ENCODE measurements at places on chromosomes 3 and 15.

GRCh38 chr3:16928386-16929132, 43.8 kb downstream of the PLCL2 start:
- H3K36me3 ChIP-seq, result peaks cover 29% of the 10 kb centered on the region
- no peak overlapping the region for H3K4me3 ChIP-seq
- no peak overlapping the region for H3K27ac ChIP-seq

GRCh38 chr3:46349484-46350261, 4.2 kb upstream of the CCR2 start:
- peaks cover 48% of the 10 kb centered on the region for H3K4me1 ChIP-seq
- no peak for DNase-seq
- peaks cover 4% of the 10 kb centered on the region for H3K27me3 ChIP-seq

- H3K27me3 ChIP-seq, result no peaks in the 10 kb centered on the region
- DNase-seq, result no peak
- no peak overlapping the region for H3K4me3 ChIP-seq
- H3K27ac ChIP-seq, result peak overlapping the region; percentile 85
- H3K4me1 ChIP-seq, result peaks cover 52% of the 10 kb centered on the region
Measured at GRCh38 chr15:69712991-69713390, 260.4 kb downstream of the RPLP1 start.

DNA sequence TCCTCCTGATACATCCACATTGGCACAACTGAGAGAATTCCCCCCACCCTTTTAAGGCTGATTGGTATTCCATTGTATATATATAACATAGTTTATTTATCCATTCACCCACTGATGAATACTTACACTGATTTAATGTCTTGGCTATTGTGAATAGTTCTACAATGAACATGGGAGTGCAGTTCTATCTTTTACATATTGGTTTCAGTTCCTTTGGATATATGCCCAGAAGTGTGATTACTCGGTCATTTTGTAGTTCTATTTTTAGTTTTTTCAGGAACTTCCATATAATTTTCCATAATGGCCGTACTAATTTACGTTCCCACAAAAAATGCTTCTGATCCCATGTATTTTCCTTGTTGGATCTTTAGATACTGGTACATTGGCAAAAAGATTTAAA, 135.3 kb downstream of the FMN1 start:
- no peak for DNase-seq
- no peak overlapping the region for H3K27ac ChIP-seq

- no peaks in the 10 kb centered on the region for H3K27me3 ChIP-seq
- H3K36me3 ChIP-seq, result peaks cover 4% of the 10 kb centered on the region
- H3K27ac ChIP-seq, result no peak overlapping the region
- no peak for DNase-seq
Measured at GRCh38 chr3:20316238-20316637, 130.2 kb upstream of the SGO1 start.

- H3K4me1 ChIP-seq, result peaks cover 19% of the 10 kb centered on the region
- peak overlapping the region; percentile 23 for H3K4me3 ChIP-seq
- peak; percentile 61 for DNase-seq
- H3K27ac ChIP-seq, result peak overlapping the region; percentile 6
- H3K36me3 ChIP-seq, result no peaks in the 10 kb centered on the region
Measured at GRCh38 chr3:24678421-24678865, 183.8 kb upstream of the THRB start.

DNA sequence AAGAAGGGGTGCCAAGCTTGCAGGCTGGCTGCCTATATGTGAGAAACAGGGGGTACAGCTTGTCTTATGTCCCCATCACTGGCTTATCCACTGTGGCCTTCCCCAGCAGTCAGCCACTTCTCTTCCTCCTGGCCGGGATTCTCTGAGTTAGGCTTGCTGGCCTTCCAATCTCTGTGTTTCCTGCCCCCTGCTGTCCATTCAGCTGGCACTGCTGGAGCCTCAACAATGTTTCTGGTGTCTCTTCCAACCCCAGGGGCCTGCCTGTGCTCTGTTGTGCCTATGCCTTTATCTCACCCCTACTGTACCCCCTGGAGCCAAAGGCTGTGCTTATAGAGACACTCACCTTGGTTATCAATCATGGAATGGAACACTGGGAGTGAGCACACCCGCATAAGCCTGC, 36.5 kb downstream of the ANAPC13 start:
- DNase-seq, result no peak
- H3K36me3 ChIP-seq, result no peaks in the 10 kb centered on the region
- no peak overlapping the region for H3K4me3 ChIP-seq
- no peaks in the 10 kb centered on the region for H3K4me1 ChIP-seq
- H3K27me3 ChIP-seq, result peaks cover 14% of the 10 kb centered on the region

- no peak for DNase-seq
- peaks cover 4% of the 10 kb centered on the region for H3K36me3 ChIP-seq
- H3K4me3 ChIP-seq, result no peak overlapping the region
- H3K4me1 ChIP-seq, result no peaks in the 10 kb centered on the region
Measured at GRCh38 chr15:42163947-42164550, 7.6 kb upstream of the PLA2G4F start.

DNA sequence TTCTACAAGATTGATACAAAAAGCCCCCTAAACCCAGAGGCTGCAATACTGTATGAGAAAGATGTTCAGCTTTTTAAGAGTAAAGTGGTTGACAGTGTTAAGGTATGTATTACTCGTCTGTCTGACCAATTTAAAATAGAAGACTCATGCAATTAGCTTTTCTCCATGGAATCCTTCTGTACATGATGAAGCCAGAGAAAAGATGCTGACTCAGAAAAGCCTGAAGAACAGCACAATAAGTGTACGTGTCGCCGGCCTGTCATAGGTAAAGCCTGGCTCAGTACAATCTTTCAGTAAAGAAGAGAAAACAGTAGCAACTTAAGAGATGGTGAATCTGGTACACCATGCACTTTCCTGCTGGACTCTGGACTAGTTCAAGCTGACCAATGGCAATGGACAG, 16.4 kb downstream of the NEK4 start:
- no peak for DNase-seq
- H3K36me3 ChIP-seq, result peaks cover 14% of the 10 kb centered on the region
- no peaks in the 10 kb centered on the region for H3K4me1 ChIP-seq
- no peak overlapping the region for H3K4me3 ChIP-seq
- no peak overlapping the region for H3K27ac ChIP-seq

GRCh38 chr15:76584868-76585575, 248.4 kb downstream of the ISL2 start:
- no peaks in the 10 kb centered on the region for H3K27me3 ChIP-seq
- H3K27ac ChIP-seq, result no peak overlapping the region
- H3K4me3 ChIP-seq, result no peak overlapping the region

DNA sequence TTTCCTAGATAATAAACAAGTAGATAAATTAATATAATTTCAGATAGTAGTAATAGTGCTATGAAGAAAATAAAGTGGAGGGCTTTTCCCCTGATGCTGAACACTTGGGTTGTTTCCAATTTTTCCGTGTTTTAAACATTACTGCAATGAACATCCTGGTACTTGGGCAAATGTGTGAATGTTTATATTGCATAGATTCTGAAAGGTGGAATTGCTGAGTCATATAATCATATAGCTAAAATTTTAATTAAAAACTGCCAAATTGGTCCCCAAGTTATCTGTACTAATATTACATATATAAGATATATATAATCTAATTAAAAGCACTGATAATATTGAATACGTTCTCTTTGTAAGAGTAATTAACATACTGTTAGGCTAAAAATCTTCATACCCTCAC, 10.0 kb downstream of the PPP2R3A start:
- no peaks in the 10 kb centered on the region for H3K4me1 ChIP-seq
- peaks cover 9% of the 10 kb centered on the region for H3K27me3 ChIP-seq
- DNase-seq, result no peak
- H3K4me3 ChIP-seq, result no peak overlapping the region
- H3K27ac ChIP-seq, result no peak overlapping the region

- no peaks in the 10 kb centered on the region for H3K4me1 ChIP-seq
- H3K4me3 ChIP-seq, result no peak overlapping the region
- H3K27me3 ChIP-seq, result no peaks in the 10 kb centered on the region
- H3K27ac ChIP-seq, result no peak overlapping the region
- H3K36me3 ChIP-seq, result peaks cover 3% of the 10 kb centered on the region
Measured at GRCh38 chr3:179425075-179425474, 26.2 kb downstream of the GNB4 start.

- H3K4me3 ChIP-seq, result no peak overlapping the region
- no peak for DNase-seq
- no peak overlapping the region for H3K27ac ChIP-seq
- no peaks in the 10 kb centered on the region for H3K4me1 ChIP-seq
- H3K27me3 ChIP-seq, result no peaks in the 10 kb centered on the region
Measured at GRCh38 chr3:150483226-150483625, 63.1 kb downstream of the SERP1 start.

DNA sequence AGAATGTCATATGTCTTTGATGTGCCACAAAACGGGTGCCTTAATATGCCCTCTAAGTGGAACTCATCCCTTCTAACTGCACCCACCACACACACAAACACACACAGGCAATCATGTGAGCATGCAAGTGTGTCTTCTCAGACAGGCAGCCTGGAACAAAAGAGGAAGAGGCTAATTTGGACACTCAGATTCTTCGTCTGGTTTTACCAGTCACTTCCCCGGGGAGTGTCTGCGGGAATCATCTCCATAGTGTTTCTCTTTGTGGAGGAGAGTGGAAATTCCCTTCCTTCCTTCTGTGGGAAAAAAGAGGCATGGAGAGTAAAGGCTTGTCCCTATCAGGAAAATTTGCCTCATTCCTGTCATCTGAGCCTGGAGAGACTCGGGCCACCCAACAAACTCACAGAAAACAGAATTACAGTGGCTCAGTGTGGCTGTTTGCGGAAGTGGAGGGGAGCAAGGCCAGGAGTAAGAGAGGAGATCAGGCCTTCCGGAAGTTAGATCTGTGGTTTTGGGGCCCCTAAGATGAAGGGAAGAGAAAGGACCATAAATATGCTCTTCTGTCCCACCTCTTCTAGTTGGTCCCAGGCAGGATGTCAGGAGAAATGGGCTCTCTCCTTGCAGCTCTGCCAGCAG, 212.6 kb upstream of the SEMA6D start:
- H3K36me3 ChIP-seq, result no peaks in the 10 kb centered on the region
- no peak overlapping the region for H3K27ac ChIP-seq
- no peak for DNase-seq
- no peak overlapping the region for H3K4me3 ChIP-seq
- peaks cover 16% of the 10 kb centered on the region for H3K27me3 ChIP-seq
- H3K4me1 ChIP-seq, result peaks cover 1% of the 10 kb centered on the region

- no peak overlapping the region for H3K27ac ChIP-seq
- H3K4me3 ChIP-seq, result no peak overlapping the region
- no peaks in the 10 kb centered on the region for H3K36me3 ChIP-seq
- DNase-seq, result no peak
Measured at GRCh38 chr15:70435369-70435768, 328.0 kb downstream of the UACA start.

GRCh38 chr3:101966226-101966625, 116.9 kb downstream of the NFKBIZ start:
- H3K27me3 ChIP-seq, result no peaks in the 10 kb centered on the region
- H3K36me3 ChIP-seq, result peaks cover 6% of the 10 kb centered on the region
- H3K4me3 ChIP-seq, result no peak overlapping the region
- DNase-seq, result no peak

DNA sequence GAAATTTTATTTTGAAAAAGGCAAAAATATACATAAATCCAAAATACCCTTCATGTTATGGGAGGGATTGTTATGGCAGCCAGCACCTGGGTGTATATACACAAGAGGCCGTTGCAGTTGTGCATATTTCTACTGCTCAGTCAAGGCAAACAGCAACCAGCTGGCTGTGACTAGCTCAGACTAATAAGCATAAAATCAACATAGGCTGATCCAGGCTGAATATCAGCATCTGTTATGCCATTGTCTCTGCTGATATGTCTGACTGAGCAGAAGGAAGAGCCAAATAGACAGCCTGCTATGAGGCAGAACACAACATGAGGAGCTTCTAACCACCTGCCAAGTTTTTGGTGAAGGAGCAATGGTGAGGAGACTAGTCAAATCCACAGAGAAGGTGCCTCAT, 457.5 kb upstream of the ALCAM start:
- DNase-seq, result no peak
- H3K27me3 ChIP-seq, result no peaks in the 10 kb centered on the region
- H3K27ac ChIP-seq, result no peak overlapping the region
- no peaks in the 10 kb centered on the region for H3K4me1 ChIP-seq

- no peak overlapping the region for H3K27ac ChIP-seq
- H3K4me1 ChIP-seq, result no peaks in the 10 kb centered on the region
- H3K36me3 ChIP-seq, result no peaks in the 10 kb centered on the region
- H3K27me3 ChIP-seq, result no peaks in the 10 kb centered on the region
Measured at GRCh38 chr3:195047536-195047935, 223.4 kb downstream of the XXYLT1 start.

DNA sequence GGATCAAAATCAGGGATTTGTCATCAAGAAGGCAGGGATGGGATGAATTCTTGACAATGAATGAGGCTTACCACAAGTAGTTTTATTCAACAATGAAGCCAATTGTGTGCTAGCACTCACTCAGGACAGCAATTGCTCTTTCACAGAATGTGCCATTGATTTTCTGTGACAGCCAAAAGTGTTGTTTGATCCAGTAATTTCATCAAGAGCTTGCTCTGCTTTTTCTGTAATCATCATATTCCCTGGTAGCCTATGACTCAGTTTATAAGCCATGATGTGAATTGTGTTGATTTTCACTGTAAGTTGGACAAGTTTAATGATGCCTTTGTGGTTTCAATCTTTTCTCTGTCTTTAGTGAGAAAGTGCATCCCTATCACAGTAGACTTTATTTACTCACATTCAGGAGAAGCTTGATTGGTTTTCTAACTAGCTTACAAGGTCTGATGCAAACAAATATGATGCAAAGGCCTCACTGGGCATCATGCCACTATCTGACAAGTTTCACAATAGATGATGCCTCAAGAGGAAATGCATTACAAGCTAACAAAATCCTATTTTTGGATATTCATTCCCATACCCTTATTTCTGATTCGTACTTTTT, 13.6 kb upstream of the CSRNP1 start:
- DNase-seq, result no peak
- H3K4me3 ChIP-seq, result no peak overlapping the region
- H3K4me1 ChIP-seq, result peaks cover 6% of the 10 kb centered on the region
- no peaks in the 10 kb centered on the region for H3K36me3 ChIP-seq
- no peaks in the 10 kb centered on the region for H3K27me3 ChIP-seq

- DNase-seq, result peak; percentile 28
- no peak overlapping the region for H3K27ac ChIP-seq
- H3K27me3 ChIP-seq, result peaks cover 4% of the 10 kb centered on the region
Measured at GRCh38 chr15:60932051-60932915, 296.8 kb downstream of the RORA start.
